NCI-H2107 (cell line): ENCODE measurements at places on chromosomes 3 and 15.

DNA sequence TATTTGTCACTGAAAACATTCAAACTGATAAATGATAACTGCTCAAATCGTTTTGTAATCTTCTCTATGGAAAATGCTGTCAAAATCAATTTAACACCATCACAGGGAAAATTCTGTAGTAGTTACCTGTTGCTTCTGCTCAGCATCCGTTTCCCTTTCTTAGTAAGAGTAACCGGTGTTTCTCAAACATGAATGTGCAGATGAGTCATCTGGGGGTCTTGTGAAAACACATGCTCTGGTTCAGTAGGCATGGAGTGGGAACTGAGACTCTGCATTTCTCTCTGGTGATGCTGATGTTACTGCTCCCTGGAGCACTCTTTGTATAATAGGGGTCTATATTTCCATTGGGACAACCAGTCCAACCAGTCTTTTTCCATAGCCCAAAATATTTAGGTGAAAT is 145.1 kb downstream of the SEMA6D start:
- DNase-seq = no peak

- DNase-seq = no peak
Observed at GRCh38 chr3:182760576-182761164, 32.6 kb upstream of the ATP11B start.

DNA sequence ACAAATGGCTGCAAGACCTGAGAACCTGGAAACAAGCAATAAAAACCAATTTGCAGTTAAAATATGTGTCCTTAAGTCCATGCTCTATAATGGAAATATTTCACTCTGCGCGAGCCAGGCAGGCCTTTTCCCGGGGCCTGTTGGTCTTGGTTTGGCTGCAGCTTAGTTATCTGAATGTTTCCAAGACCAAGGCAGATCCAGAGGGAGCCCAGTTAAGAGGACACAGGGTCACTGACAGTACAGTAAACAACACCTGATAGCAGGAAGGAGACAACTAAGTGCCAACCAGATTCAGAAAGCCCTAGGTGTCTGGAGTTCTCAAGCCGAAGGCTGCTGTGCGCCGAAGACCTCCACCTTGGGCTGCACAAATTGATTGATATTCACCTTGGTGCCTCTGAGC is 32.8 kb downstream of the THSD4 start:
- DNase-seq = no peak

- no peak for DNase-seq
Observed at GRCh38 chr3:141355242-141355641, 13.1 kb upstream of the ZBTB38 start.

- DNase-seq = no peak
Observed at GRCh38 chr3:115999001-115999585, 375.8 kb downstream of the GAP43 start.
